ENCODE measurements at places on chromosomes 12 and 14.
A peak's percentile ranks its signal among the peaks of the same experiment; 100 is the strongest.

- DNase-seq = no peak
Measured at GRCh38 chr14:71554323-71554722, 377.9 kb upstream of the RGS6 start.

GRCh38 chr14:100587086-100587762 lies at the start of gene BEGAIN:
Gene BEGAIN (minus strand): TSS chr14:100587417. CDS start chr14:100587290, 127 bp downstream.
- no peak for DNase-seq

- peak; percentile 74 for DNase-seq
Measured at GRCh38 chr12:51393676-51394545, 2.7 kb upstream of the GALNT6 start.

GRCh38 chr12:53219292-53219955 lies 12.4 kb upstream of the ITGB7 start:
- DNase-seq = peak; percentile 54

GRCh38 chr12:105812366-105812765 lies 326.4 kb downstream of the NUAK1 start:
- DNase-seq = no peak

- DNase-seq = peak; percentile 36
Measured at GRCh38 chr14:68607081-68607866, 185.6 kb downstream of the ZFP36L1 start.

DNA sequence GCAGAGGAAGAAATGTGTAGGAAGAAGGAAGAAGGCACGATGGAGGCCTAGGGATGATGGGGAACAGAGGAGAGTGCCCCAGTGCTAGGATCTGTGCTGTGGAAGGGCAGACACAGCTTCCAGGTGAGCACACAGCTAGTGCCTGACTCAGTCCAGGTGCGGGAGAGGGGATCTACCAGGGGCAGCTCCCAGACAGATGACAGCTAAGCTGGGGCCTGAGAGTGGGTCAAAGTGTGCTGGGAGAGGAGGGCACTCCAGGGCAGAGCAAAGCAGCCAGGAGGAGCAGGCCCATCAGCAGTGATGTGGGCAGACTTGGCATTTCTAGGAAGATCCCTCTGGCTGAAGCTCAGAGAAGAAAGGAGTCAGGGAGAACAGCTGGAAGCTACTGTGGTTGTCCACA lies 36.7 kb downstream of the LRTM2 start:
- DNase-seq = no peak

- no peak for DNase-seq
Measured at GRCh38 chr12:14400599-14400998, 35.1 kb downstream of the ATF7IP start.

DNA sequence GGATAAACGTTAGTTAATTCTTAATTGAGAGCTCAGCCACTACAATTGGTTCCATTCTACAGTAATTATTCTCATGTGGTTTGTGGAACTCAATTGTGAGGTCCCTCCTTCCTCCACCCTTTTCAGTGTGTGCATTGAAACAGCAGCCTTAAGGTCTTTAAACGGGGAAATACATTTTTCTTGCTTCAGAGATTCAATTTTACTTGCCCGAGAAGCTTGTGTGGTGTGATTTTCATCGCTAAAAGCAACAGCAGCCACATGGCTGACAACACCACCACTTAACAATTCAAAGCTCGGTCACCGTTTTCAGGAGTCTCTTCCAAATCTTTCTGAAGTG lies 733 bp upstream of the PPFIBP1 start:
- no peak for DNase-seq

- DNase-seq = no peak
Measured at GRCh38 chr14:95713596-95714371, at the start of gene TCL1A. Gene TCL1A (minus strand): TSS chr14:95714125. CDS start chr14:95714066, 59 bp downstream.

GRCh38 chr14:55129428-55130195 lies 560 bp downstream of the LGALS3 start:
- DNase-seq = peak; percentile 82

GRCh38 chr14:97369901-97370300 lies 572.7 kb downstream of the VRK1 start:
- DNase-seq = no peak

- DNase-seq = no peak
Measured at GRCh38 chr12:75550401-75551240, 39.2 kb upstream of the KRR1 start.

DNA sequence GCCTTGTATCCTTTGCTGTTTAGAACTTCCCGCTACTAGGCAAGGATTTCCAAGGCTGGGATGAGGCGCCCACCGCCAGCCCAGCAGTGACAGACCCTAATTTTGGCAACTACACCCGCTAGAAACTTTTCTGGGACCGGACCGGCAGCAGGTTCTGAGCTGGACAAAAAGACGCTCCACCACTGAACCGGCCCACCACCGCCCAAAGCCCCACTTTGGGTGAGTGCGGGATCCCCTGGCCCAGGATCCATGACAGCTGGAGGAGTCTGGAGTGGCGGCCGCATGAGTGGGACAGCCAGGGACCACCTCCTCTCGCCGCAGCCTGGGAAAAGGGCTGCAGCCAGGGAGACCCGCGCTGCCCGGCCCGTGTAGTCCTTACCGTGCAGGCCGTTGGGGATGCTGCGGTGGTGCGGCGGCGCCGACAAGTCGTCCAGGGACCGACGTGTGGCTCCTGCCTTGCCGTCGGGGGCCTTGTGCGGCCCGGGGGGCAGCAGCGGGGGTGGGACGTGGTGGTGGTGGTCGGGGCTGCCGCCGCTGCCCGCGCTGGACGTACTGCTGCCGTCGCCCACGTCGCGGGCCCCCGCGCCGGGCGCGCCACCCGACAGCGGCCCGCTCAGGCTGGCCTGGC lies 1.1 kb downstream of the CCDC85C start:
- DNase-seq = no peak

GRCh38 chr12:65638324-65638723 lies 186.0 kb upstream of the HMGA2 start:
- no peak for DNase-seq

DNA sequence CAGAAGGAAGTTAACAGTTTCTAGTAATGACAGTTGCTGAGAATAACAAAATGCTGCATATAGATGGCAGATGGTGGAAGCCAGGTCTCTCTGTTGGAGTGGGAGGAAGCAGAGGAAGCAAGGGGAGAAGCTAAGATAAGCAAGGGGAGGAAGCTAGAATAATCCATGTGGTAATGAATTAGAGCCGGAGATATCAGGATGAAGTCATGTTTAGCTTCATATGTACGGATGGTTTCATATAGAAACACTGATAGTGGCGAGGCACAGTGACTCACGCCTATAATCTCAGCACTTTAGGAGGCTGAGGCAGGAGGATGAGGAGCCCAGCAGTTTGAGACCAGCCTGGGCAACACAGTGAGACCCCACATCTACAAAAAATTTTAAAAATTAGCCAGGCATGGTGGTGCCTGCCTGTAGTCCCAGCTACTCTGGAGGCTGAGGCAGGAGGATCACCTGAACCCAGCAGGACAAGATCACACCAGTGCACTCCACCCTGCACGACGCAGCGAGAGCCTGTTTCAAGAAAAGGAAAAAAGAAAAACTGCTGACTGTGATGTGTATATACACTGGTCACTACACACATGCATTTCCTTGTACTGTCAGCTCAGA lies 49.2 kb downstream of the ANAPC7 start:
- DNase-seq = peak; percentile 54

GRCh38 chr14:51870606-51871005 lies 10.2 kb downstream of the GNG2 start:
- no peak for DNase-seq

GRCh38 chr12:121190523-121191031 lies 19.4 kb upstream of the P2RX4 start:
- peak; percentile 84 for DNase-seq

Measured in cardiac fibroblast (primary cell).